Gastrocnemius medialis (tissue), 4 donors: ENCODE measurements at places on chromosomes 2 and 18. TPM values are rescaled to one million over a fixed set of nuclear protein-coding genes. Genes with fewer than 3 reads are reported as not detected.

GRCh38 chr18:56217406-56217805, 421.0 kb downstream of the TXNL1 start:
- no peak overlapping the region for H3K4me3 ChIP-seq
- no peaks in the 10 kb centered on the region for H3K4me1 ChIP-seq
- H3K27ac ChIP-seq = no peak overlapping the region
- H3K27me3 ChIP-seq = no peaks in the 10 kb centered on the region
- H3K36me3 ChIP-seq = no peaks in the 10 kb centered on the region
- no peak for DNase-seq

- H3K4me1 ChIP-seq = peaks cover 86% of the 10 kb centered on the region
- peak overlapping the region; percentile 90 for H3K27ac ChIP-seq
- no peak overlapping the region for H3K4me3 ChIP-seq
- H3K27me3 ChIP-seq = no peaks in the 10 kb centered on the region
- H3K36me3 ChIP-seq = no peaks in the 10 kb centered on the region
Measured at GRCh38 chr2:217905395-217905794, 97.4 kb downstream of the TNS1 start.

- H3K4me1 ChIP-seq = peaks cover 91% of the 10 kb centered on the region
- no peak overlapping the region for H3K4me3 ChIP-seq
- H3K36me3 ChIP-seq = peaks cover 1% of the 10 kb centered on the region
- no peak overlapping the region for H3K27ac ChIP-seq
- no peaks in the 10 kb centered on the region for H3K27me3 ChIP-seq
Measured at GRCh38 chr18:48926420-48926857, 24.3 kb downstream of the SMAD7 start.

CCDC141 gene
- 1.5 TPM for total RNA-seq
